Stimulated activated CD8-positive, alpha-beta memory T cell treated with anti-CD3 and anti-CD28 coated beads, Interleukin-15, amount 100 ng/mL, for 1 hour (primary cell): ENCODE measurements at places on chromosomes 1 and 21.

DNA sequence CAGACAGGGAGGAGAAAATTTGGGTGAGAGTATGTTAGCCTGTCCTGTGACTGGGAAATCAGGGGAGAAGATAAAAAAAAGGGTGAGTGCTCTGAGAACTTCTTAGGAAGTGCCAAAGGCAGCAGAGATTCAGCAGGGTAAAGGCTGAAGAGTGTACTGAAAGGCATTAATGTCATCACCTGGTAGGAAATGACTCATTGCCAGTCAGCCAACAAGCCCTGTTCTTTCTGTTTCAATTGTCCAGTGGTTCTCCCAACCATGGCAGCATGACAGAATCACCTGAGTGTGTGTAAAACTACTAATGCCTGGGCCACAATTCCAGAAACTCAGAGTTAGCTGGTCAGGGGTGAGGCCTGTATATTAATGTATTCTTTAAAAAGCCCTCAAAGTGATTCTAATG lies 83.5 kb downstream of the INTS7 start:
- no peak for DNase-seq

- DNase-seq: no peak
Measured at GRCh38 chr1:60895252-60895651, 187.1 kb upstream of the NFIA start.

GRCh38 chr21:45002381-45003204 lies 62.8 kb downstream of the SLX9 start:
- DNase-seq: no peak

- no peak for DNase-seq
Measured at GRCh38 chr1:160827418-160827817, 31.4 kb downstream of the LY9 start.

DNA sequence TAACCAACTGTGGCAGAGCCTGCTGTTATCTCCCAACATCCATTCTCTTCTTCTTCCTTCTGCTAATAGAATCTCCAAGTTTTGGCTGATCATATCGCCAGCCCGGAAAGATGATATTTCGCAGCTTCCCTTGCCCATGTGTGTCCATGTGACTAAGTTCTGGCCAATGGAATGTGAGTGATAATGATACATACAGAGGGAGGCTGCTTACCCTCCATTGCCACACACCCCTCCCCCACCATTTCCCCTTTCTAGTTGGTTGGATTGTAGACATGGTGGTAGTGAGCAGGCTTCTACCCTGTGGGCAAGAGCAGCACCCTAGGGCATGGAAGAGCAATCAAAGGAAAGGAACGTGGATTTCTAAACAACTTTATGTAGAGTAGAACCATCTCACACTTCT lies 48.8 kb downstream of the SLC9C2 start:
- DNase-seq: no peak

DNA sequence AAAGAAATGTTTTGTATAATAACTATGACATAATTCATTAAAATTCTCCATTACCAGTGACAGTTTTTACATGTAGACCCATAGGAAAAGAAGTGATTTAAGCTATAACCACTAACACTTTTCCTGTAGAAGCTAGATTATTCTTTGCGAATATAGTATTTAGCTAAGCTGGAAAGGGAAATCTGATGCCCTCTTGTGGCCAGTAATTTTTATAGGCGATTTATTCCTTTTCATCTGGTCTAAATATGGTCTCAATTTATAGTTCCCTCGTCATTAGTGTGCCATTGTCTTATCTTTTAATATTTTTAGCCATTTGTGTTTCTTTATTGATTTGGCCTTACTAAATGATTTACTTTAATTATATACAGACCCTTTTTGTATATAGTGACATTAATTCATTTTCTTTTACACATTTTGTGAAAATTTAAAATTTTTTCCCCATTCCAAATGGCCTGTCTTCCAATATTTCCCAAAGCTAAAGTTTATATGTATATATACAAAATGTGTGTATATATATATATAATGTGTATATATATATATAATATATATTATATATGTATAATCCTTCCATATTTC lies 26.7 kb downstream of the BTG3 start:
- no peak for DNase-seq

DNA sequence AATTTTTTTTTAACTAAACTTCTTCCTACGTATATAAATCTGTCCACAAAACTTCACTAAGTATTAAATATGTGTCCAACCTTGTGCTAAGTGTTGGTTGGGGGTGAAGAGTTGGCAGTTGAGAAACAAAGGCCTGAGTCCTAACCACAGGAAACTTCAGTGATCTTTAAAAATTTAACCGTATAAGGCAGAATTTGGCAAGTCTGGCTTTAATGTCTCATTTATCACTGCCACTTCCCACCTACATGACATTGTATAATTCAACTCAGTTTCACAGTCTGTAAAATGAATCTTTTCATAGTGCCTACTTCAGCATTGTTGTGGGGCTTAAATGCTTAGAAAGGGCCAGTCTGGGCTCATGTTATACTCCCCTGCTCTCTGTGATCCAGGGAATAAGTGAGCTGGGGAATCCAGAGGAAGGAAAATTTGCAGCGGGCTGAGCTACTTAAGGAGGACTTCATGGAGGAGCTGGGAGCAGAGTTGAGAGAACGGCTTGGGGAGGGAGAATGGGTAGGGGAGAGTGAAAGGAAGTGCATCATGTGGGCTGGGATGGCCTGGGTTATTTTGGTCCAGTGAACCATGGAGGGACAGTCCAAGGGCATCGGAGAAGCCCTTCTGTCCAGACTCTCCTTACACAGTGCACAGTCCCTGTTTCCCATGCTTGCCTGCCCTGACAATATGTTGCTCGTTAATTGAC lies 14.5 kb downstream of the IFNAR2 start:
- DNase-seq: no peak

DNA sequence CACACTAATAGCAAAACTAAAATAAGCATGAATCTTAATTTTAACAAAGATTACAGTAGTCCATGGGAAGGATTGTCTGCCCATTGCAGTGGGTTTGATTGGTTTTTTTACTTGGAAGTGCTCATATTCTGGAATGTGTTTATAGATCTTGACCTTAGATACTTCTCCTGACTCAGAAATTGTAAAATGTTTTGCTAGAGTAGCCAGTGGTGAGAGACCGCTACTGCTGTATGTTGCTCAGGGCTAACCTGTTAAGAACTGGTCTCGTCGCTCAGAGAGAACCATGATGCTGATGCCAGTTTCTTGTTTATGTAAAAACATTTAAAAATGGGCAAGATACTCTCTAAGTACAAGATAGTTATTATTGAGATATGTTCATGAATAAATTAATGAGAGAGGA lies 99.9 kb downstream of the ROR1 start:
- no peak for DNase-seq

GRCh38 chr1:46587069-46587468 lies 17.0 kb downstream of the MKNK1 start:
- no peak for DNase-seq

DNA sequence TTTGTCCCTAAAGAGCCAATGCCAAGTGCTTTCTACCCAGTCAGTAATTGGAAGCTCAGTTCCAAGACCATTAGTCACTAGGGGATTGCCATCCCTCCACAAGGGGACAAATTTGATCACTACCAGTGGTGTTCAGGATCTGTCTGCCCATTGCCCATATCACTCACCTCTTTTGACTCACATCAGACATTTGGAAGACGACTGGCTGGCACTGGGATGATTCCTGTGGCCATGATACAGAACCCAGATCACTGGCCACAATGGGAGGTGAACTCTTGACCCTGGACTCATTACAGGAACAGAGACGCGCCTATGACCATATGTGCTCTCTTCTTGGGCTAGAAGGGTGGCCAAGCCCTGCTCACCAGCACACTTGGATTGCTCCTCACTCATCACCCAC lies 71.0 kb downstream of the COLGALT2 start:
- DNase-seq: no peak

DNA sequence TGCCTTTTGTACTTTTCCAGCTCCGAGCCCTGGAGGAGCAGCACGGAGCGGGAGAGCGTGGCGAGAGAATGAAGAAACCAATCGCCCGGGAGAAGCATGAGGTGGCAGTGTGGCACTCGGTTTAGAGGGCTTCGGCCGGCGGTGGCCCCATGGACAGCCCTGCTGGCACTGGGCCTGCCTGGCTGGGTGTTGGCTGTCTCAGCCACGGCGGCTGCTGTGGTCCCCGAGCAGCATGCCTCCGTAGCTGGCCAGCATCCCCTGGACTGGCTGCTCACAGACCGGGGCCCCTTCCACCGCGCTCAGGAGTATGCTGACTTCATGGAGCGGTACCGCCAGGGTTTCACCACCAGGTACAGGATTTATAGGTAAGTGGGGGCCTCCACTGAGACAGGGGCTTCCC lies 59.0 kb downstream of the BRINP2 start:
- no peak for DNase-seq

DNA sequence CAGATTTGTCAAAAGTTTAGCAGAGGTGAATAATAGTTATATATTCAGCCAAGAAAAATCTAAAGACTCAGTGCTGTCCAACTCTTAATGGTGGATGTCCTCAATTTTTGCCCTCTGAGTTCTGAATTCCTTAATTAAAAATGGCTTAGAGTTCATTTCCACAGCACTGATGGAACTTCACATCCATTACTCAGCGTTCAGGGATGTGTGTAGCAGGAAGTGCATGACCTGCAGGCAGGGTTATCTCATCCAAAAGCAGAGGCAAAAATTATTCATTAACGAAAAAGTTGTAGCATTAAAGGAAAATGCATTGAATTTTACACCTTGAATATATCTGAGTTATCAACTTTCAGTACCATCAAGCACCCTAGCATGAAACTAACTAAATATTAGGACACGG lies 96.7 kb downstream of the ZP4 start:
- DNase-seq: no peak

GRCh38 chr1:26993237-26994019 lies at the start of gene TRNP1:
TSS of gene TRNP1 (plus strand) at chr1:26993692. CDS start at chr1:26993787, 95 bp downstream.
- peak; percentile 31 for DNase-seq

DNA sequence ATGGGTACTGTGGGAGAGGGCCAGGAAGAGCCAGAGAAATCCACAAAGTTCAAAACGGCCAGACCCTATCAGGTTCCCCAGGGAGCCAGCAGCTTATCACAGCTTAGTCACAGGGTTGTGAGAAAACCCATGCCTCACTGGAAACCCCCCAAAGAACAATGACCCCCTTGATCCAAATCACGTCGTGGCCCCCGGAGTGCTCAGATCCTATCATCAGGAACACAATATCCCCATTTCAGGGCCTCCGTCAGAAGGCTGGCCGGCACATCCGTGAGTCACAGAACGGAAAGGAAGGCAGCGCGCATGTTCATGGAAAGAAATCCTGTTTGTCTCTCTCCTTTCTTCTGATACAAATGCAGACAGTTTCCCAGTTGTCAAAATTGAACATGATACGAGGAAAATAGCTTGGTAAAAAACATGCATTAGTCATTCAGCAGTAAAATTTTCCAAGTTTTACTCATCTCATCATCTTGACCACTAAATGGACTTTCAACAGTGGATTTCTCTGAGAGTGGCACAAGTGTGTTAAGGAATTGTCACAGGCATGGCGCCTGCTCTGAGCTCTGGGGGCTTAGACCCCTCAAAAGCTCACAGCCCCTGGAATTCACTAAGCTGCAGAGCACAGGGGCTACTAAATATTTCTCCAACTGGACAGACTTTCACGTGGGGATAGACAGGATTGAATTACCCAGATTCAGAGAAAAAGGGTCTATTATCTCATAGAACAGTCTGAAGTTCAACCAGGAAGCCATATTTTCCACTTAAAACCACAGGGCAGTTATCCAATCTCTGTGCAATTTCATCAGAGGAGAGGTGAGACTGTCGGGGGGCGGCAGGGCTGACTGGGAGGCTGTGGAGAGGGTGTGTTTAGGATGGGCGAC lies 124.8 kb downstream of the RIPK4 start:
- no peak for DNase-seq

DNA sequence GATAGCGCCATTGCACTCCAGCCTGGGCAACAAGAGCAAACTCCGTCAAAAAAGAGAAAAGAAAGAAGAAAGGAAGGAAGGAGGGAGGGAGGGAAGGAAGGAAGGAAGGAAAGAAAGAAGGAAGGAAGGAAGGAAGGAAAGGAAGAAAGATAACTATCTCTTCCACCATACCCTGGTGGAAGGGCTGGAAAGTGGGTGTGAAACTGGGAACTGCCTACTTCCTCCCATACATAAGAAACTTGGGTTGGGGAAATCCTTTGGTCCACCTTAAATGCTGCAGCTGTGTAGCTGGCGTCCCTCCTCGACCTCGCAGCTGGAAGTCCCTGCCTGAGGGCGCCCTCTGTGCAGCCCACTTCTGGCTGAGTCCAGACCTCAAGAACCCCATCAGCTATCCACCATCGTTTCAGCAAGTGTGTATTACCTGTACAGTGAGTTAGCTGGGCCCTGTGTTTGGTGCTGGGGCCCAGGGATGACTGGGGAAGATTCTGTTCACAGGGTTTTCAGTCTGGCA lies 4.6 kb upstream of the FAM167B start:
- DNase-seq: no peak

DNA sequence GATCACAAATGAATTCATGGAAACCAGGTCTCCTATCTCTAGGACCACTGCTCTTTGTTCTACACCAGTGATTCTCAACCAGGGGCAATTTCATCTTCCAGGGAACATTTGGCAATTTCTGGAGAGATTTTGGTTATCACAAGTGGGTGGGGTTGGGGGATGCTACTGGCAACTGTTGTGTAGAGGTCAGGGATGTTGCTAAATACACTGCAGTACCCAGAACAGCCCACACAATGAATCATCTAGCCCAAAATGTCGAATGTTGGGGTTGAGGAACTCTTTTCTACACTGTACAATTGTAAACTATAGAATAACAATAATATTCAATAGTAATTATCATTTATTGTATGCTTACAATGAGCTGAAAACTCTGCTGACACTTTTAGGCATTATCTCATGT lies 55.7 kb upstream of the UBE2U start:
- DNase-seq: no peak

DNA sequence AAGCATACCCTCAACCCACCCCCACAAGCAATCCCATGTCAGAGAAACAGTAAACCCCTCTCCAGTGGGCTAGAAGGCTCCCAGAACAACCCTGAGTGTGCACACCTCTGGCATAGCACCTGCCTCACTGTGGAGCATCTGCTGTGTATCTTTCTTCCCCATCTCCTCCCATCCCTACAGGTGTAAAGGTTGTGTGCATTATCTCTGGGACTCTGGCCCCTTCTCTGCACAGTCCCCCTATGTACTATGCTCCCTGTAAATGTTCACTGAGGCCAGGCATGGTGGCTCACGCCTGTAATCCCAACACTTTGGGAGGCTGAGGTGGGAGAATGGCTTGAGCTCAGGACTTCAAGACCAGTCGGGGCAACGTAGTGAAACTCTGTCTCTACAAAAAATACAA lies 700 bp upstream of the CACNA1S start:
- DNase-seq: no peak

GRCh38 chr1:57132993-57133622 lies 167.3 kb upstream of the C8B start:
- DNase-seq: no peak

- DNase-seq: no peak
Measured at GRCh38 chr1:32142446-32143301, 34.8 kb downstream of the KPNA6 start.

GRCh38 chr1:61569303-61569621 lies 155.7 kb downstream of the TM2D1 start:
- no peak for DNase-seq

DNA sequence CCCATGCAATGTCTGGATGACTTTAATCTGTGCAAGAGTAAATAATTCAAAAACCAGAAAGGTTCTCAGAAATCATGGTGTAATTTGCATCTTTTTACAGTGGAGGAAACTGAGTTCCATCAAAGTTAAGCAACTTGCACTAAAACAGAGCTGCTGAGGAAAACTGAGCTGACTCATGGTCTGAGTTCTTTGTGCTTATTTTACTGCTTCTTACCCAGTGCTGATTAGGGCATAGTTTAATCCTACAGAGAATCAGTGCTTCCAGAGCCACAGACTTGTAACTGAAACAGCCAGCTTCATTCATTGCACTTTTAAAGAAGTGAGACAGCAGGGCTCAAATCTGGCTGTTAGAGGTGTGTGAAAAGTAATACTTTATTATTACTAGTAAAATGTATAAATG lies 10.9 kb upstream of the RWDD3 start:
- DNase-seq: no peak
